ENCODE measurements at places on chromosomes 2 and 18. TPM values are rescaled to one million over a fixed set of nuclear protein-coding genes. Genes with fewer than 3 reads are reported as not detected.

Gene HJURP
- 9.8 TPM for total RNA-seq

Gene TDRD15
- total RNA-seq, result not detected

Gene CDH19
- total RNA-seq, result 10.8 TPM

Gene LIMS3
- 7.3 TPM for total RNA-seq

Gene RAB27B
- total RNA-seq, result 3.7 TPM

Gene KIF5C
- 2.3 TPM for total RNA-seq

Gene FBXO36
- total RNA-seq, result 3.1 TPM

Gene MAIP1
- total RNA-seq, result 39.8 TPM

Gene MTERF4
- 70.9 TPM for total RNA-seq

Gene TM4SF20
- total RNA-seq, result not detected

Gene IL36RN
- 5.6 TPM for total RNA-seq

Gene TRIM43
- total RNA-seq, result not detected

Gene DLGAP1
- 4.4 TPM for total RNA-seq

Gene EHD3
- 11.4 TPM for total RNA-seq

Gene SLC19A3
- 5.3 TPM for total RNA-seq

Gene ZNF521
- total RNA-seq, result 85.8 TPM

Gene ROCK1
- 61.2 TPM for total RNA-seq

Gene RFTN2
- total RNA-seq, result 20.4 TPM

Gene PAIP2B
- 16.2 TPM for total RNA-seq

GRCh38 chr2:180717588-180717987 is 262.8 kb upstream of the UBE2E3 start:
- no peak for DNase-seq

DNA sequence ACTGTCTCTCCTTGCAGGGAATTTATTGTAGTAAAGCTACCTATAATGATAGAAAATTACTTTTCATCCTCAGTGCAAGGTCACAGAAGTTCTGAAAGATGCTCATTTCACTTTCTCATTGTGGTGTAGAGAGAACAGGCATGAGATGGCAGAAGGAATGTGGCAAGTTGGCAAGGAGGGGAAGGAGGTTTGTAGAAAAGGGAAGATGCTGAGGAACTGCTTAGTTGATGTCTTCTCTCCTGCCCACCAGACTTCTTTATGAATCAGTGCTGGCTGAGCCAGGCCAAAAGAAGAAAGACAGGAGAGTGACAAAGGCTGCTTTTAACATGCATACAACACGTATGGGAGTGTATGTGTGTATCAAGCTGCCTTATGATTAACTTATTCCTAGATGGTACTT is 164.4 kb downstream of the PRPF40A start:
- DNase-seq, result no peak

- DNase-seq, result peak; percentile 31
These were observed 1041.2 kb downstream of the DPP10 start for GRCh38 chr2:115483666-115484065.

- DNase-seq, result no peak
These were observed 225.3 kb upstream of the HDAC4 start for GRCh38 chr2:239625971-239626734.

GRCh38 chr18:71371951-71372605 is 1083.2 kb downstream of the SOCS6 start:
- no peak for DNase-seq

GRCh38 chr2:148877403-148877740 is 2.3 kb downstream of the KIF5C start:
- no peak for DNase-seq

GRCh38 chr2:10889651-10890215 is 22.0 kb upstream of the KCNF1 start:
- DNase-seq, result peak; percentile 81

- DNase-seq, result no peak
These were observed 132.0 kb upstream of the BOD1L2 start for GRCh38 chr18:57014772-57015413.

GRCh38 chr2:14321357-14321756 is 311.2 kb upstream of the LRATD1 start:
- no peak for DNase-seq

- peak; percentile 31 for DNase-seq
These were observed 18.9 kb upstream of the BAZ2B start for GRCh38 chr2:159635006-159635789.

DNA sequence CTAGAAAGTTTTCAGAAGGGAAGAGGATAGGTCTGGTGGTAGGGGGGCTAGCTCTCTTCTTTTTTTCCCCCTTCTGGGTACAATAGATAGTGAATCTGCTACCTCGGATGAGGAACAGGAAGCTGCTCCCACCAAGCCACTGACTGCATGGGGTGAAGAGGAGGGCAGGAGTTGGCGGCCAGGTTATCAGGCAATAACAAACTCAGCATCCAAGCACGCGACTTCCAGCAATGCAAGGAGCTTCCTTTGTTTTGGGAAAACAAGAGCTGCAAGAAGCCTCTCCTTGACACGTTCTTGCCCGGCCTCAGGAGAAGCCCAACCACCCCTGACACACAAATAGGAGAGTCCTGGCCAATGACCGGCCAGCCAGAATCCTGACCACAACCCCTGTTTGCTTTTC is 32.2 kb downstream of the NHEJ1 start:
- no peak for DNase-seq

GRCh38 chr2:231613663-231614558 is 21.2 kb downstream of the TEX44 start:
- DNase-seq, result peak; percentile 93

- peak; percentile 42 for DNase-seq
These were observed 11.3 kb downstream of the LCT start for GRCh38 chr2:135825550-135826176.

DNA sequence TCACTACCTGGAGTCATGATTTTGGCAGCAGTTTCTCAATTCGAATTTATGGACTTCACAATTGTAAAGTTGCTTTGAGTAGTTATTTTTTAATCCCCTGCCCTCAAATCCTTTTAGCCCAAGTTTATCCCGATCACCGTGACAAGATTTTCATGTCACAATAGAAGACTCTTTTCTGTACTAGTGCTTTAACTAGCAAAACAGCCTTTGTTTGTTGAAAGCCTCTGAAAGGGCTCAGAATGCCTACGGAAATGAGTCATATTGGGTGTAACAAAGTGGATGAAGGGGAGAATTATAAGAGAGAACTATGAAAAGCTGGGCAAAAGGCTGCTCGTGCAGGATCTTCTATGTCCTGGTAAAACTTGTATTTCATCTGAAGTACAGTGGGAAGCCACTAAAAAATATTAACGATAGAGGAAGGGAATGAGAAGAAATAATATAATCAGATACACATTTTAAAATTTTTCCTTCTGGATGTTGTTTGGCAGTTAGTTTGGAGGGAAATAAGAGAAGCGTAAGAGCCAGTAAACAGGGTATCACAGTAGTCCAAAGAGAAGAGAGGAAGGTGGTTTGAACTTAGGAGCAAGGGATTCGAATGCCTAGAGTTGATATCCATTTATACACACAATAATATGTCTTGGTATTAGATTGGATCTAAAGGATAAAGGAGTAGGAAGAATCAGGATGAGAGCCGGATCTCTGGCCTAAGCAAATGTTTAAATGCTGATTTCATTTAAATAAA is 114.9 kb downstream of the GALNT13 start:
- DNase-seq, result no peak

DNA sequence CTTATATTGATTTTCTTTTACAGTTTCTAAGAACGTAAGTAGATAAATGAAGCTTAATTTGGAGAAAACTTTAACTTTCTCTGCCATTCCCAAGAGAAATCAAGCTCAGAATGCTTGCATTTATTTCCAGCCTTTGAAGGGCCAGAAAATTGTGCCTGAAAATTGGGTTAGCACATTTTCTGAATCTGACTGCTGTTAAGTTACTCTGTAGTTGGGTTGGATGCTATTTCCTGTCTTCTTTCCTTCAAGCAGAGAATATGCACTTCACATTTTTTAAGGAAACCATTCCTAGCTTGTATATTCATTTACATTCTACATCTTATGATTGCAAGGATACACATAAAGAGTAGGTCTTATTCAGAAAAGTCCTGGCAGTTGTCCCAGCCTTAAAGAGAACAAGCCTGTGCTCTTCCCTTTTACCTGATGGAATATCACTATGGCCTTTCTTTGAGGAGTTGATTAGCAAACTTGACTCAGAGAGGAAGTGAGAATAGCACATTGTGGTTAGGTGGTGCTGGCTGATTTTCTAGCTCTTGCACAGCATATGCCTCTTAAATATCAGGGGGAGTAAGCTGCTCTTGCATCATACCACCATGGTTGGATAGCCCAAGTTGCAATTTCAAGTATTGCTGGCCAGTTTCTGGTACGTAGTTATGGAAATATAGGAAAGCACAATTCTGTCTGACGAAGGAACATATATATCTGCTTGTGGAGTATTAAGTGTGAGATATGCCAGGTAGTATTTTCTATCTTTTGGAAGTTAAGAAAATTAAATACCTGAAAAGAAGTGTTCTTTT is 133.7 kb downstream of the COMMD1 start:
- peak; percentile 10 for DNase-seq

GRCh38 chr2:217393585-217394032 is 533.7 kb upstream of the TNP1 start:
- peak; percentile 73 for DNase-seq

- no peak for DNase-seq
These were observed 60.2 kb downstream of the LRRC30 start for GRCh38 chr18:7291046-7291445.

GRCh38 chr2:26657265-26657664 is 16.1 kb upstream of the CIB4 start:
- no peak for DNase-seq

- DNase-seq, result peak; percentile 85
These were observed 174.2 kb downstream of the PRPF40A start for GRCh38 chr2:152542995-152543481.

- DNase-seq, result peak; percentile 96
These were observed at the start of gene DLX2 for GRCh38 chr2:172102391-172103359. Gene DLX2, minus strand, starts transcription at chr2:172102900. Its CDS starts 362 bp downstream, at chr2:172102538.

- no peak for DNase-seq
These were observed at the start of gene RIT2 for GRCh38 chr18:43115076-43115921. Gene RIT2, minus strand, starts transcription at chr18:43115685.

DNA sequence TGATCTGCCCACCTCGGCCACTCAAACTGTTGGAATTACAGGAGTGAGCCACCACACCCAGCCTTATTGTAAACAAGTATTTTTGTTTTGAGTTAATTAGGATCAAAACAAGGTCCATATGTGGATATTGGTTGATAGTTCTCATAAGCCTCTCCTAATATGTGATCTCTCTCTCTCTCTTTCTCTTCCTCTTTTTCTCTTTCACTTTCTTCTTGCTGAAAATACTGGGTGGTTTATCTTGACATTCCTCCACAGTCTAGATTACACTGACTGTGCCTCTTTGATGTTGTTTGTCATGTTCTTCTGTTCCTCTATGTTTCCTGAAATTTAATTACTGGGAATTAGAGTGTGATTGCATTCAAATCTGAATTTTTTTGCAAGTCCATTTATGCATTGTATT is 547.5 kb upstream of the NRXN1 start:
- DNase-seq, result no peak

DNA sequence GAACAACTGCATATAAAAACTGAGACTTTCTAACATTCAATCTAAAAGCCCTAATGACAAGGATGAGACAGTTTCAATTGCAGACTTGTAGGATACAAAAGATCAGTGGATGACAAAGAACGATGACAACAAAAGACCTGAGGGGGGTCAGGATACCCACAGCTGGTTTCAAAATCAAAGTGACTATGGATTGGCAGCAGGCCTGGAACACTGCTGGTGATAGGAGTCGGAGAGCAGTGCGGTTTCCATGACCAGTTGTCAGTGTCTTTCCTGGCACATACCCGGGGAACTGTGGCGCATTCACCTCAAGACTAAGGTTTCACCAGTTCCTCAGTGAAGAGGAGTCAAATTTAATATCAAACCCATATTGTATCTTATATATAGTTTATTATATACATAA is 42.0 kb downstream of the EHD3 start:
- DNase-seq, result no peak

- no peak for DNase-seq
These were observed 209.2 kb downstream of the MYCN start for GRCh38 chr2:16149349-16150243.

- peak; percentile 11 for DNase-seq
These were observed 769.9 kb upstream of the FSHR start for GRCh38 chr2:49924044-49924817.

GRCh38 chr18:13032173-13032572 is 41.0 kb downstream of the CEP192 start:
- no peak for DNase-seq

GRCh38 chr2:136126021-136126420 is 8.1 kb upstream of the CXCR4 start:
- no peak for DNase-seq

DNA sequence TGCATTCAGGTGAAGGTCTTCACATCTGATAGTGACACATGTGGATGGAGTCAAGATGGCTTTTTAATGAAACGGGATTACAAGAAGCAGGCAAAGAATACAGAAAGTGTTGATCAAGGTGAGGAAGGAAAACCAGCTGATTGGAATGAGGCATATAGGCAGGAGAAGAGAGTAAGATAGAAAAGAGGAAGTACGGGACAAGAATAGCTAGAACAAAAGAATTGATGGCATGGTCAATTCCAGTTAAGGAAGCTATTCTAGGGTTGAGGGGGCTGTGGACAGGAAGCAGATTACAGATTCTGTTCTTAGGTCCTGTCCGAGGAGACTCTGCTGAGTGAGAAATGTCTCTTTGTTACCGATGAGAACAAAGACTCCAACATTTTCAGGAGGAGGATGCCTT is 13.2 kb upstream of the NCK2 start:
- DNase-seq, result no peak

- no peak for DNase-seq
These were observed 272.8 kb downstream of the ZNF385B start for GRCh38 chr2:179588486-179589145.

DNA sequence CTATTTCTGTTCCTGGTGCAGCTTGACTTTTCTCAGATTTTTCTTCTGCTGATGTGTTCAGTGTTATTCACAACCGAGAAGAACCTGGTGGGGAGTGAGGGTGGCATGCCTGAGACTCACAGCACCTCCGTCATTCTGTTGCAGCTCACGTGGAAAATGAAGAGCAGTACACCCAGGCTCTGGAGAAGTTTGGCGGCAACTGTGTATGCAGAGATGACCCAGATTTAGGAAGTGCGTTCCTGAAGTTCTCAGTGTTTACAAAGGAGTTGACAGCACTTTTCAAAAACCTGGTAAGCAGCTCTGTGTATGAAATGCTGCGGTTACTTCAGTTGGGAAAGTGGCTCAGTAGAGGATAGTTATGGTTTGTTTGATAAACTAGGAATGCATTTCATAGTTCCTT is 90.5 kb downstream of the ASAP2 start:
- DNase-seq, result no peak
